ENCODE measurements at places on chromosomes 11 and 22. TPM values are rescaled to one million over a fixed set of nuclear protein-coding genes. Genes with fewer than 3 reads are reported as not detected.

The KRTAP5-1 gene
- not detected for polyA plus RNA-seq

The VWCE gene
- polyA plus RNA-seq: 6.9 TPM

The ZNHIT2 gene
- 13.1 TPM for polyA plus RNA-seq

The SCGB1D2 gene
- polyA plus RNA-seq: 0.53 TPM

The TBX10 gene
- polyA plus RNA-seq: not detected

The CADM1 gene
- polyA plus RNA-seq: 35.3 TPM

The LBHD1 gene
- polyA plus RNA-seq: 2.6 TPM

The KRTAP5-7 gene
- not detected for polyA plus RNA-seq

The PIH1D2 gene
- polyA plus RNA-seq: 2.3 TPM

The ANKRD49 gene
- polyA plus RNA-seq: 22.3 TPM

The PDGFD gene
- polyA plus RNA-seq: 114 TPM

The IL18 gene
- 2.2 TPM for polyA plus RNA-seq

The POTEH gene
- polyA plus RNA-seq: not detected

The KRTAP5-2 gene
- polyA plus RNA-seq: not detected

The FAM89B gene
- 1.9 TPM for polyA plus RNA-seq

The MS4A3 gene
- polyA plus RNA-seq: not detected

The CTSD gene
- polyA plus RNA-seq: 89.0 TPM

The RAG2 gene
- not detected for polyA plus RNA-seq

The TMEM184B gene
- 15.3 TPM for polyA plus RNA-seq

The PLEKHA7 gene
- 16.7 TPM for polyA plus RNA-seq

The OR52E5 gene
- polyA plus RNA-seq: not detected

The IGLL1 gene
- not detected for polyA plus RNA-seq

Data from ovary (tissue), 10 donors.